Myocyte (in vitro differentiated cells): ENCODE measurements at places on chromosomes 3 and 15.

GRCh38 chr15:74398183-74398582 lies 30.7 kb upstream of the CYP11A1 start:
- no peak for DNase-seq

GRCh38 chr15:40102897-40103858 lies 5.5 kb downstream of the BMF start:
- peak; percentile 96 for DNase-seq

DNA sequence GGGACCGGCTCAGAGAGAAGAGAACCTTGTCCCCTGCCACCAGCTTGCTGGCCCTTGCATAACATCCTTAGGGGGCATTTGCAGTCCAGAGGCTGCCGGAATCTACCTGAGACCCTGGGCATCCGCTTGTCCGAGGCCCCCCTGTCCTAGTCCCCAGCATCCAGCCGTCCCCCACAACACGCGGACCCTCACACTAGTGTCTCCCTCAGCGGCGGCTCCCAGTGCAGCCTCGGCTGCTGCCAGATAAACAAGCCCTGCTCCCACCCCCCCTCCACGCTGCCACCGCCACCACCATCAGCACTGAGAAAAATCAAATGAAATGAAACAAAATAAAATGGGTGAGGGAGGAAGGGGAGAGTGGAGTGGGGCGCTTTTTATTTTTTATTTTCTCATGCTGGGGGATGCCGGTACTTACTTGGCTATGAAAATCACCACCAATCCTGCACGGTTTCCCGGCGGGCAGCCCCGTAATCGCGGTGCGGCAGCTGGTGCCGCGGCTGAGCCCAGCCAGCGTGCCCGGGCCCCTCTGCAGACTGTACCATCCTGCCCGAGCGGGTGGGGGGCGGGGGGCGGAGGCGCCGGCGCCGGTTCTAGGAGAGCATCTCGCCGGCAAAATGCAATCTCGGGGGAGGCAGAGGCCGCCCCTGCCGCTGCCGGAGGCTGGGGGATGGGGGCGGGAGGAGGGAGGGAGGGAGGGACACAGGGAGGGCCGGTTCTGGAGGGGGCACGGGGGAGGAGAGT lies at the start of gene ATP2B2:
TSS of gene ATP2B2 (minus strand) at position 537 of the 741 bp plus-strand sequence. CDS start 56,043 bp downstream, outside the sequence.
- peak; percentile 44 for DNase-seq

GRCh38 chr3:65004306-65004705 lies 316.5 kb upstream of the ADAMTS9 start:
- no peak for DNase-seq

DNA sequence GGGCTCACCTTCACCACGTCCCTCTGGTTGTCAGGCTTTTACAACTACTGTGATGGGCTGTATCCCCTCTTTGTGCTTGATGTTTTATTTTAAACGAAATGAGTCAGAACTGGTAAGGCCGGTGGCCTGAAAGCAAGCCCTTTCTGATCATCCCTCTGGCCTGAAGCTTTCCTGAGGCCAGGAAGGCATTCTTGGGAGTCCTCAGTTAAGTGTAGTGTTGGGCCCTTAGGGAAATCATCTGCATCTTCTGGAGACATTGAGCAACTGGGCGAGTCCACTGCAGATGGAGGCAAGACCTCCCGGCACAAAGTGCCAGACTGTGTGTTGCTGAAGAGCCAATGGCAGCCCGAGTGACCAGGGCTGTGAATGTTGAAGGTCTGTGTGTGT lies 33.0 kb upstream of the AMOTL2 start:
- DNase-seq = peak; percentile 60

DNA sequence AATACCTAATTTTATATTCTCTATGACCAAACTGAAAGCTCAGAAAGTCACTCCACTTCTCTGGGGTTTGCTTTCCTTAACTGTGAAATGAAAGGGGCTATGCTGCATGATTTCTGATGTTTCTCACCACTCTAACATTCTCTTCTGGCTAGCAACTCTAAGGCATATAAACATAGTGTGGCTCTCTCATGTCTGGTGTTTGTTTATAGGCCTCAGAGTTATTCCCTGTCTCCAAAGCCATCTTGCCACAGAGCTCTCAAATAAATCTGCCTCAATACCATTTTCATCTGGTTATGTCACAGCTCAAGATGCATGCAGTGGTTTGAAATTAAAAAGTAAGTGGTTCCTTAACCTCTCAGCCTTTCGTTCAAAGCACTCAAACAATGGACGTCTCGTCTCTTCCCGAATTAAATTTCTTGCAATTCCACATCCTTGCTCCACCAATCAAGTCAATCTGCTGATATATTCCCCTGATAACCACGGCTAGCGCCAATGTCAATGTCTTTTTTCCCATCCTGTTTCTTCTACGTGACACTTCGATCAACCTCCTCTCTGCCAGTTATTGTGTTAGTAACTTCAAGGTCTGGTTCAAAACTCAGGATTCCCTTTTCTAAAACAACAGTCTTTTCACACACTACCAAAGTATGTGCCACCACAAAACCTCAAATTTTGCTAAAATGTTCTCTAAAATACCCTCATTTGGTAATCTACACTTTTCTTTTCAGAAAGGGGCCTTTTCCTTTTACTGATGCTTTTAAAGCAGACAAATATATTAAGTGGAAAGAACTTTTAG lies 16.0 kb downstream of the TOMM70 start:
- no peak for DNase-seq

- no peak for DNase-seq
These were observed 2.2 kb upstream of the FAM240A start for GRCh38 chr3:46609944-46610722.

DNA sequence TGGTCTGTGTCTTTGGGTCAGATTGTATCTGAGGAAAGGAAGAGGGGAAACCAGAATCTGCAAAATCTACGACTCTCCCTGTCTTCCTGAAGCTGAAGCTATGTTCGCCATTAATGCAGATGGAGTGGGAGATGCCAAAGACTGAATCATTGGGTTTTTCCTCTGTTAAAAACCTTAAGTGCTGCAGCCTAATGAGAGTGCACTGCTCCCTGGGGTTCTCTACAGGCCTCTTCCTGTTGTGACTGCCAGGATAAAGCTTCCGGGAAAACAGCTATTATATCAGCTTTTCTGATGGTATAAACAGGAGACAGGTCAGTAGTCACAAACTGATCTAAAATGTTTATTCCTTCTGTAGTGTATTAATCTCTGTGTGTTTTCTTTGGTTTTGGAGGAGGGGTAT lies 24.0 kb downstream of the RMDN3 start:
- no peak for DNase-seq

DNA sequence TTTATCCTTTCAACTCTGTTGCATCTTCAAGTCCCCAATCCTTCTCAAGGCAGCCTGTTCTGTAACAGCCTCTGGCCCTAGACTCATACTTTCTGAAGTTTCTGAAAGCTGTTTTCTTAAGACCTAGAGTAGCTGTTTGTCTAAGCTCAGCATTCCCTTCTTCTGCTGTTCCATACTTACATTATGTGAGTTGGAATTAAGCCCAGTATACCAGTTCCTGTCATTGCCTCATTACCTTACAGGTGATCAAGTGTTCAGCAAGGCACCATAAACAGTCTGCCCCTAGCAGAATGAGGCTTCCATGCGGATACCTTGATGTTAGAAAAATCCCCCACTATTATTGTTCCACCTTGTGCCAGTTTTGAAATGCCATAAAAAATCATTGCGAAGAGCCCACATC lies 180.6 kb downstream of the PLCL2 start:
- no peak for DNase-seq

- no peak for DNase-seq
These were observed 111.2 kb upstream of the SLC25A36 start for GRCh38 chr3:140830391-140830790.

GRCh38 chr3:37218206-37218605 lies 43.8 kb upstream of the LRRFIP2 start:
- DNase-seq = peak; percentile 77

GRCh38 chr3:29544701-29545363 lies 264.0 kb downstream of the RBMS3 start:
- DNase-seq = no peak

DNA sequence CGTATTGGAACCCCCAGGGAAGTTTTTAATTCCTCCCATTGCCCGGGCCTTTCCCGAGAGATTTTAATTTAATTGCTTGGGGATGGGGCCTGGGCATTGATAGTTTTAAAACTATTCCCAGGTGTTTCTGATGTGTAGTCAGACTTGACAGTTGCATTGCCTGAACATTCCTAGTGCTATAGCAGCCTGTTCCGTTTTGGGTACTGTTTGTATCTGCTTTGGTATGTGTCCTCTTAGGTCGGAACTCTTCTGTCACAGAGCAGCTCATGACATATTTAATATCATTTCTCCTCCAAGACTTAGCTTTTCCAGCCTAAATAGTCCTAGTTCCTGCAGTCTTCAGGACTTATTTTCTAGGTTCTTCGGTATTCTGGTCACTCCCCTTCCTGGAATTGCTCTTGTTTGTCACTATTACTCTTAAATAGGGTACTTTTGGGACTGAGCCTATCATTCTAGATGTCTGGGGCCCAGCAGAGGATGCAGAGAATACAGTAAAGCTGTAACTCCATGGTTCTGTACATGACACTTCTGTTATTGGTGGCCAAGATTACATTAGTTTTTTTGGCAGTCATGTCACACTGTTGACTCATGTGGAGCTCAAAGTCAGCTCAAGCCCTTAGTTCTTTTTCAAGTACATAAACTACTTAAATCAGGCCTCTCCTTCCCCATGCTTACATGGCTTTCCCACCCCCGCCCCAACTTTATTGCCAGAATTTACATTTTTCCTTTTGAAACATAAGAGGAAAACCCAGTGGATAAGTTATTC lies 81.5 kb downstream of the BBX start:
- DNase-seq = peak; percentile 7
